ENCODE measurements at places on chromosomes 7 and 10.

GRCh38 chr10:25867321-25867720, 66.7 kb upstream of the MYO3A start:
- no peak for DNase-seq

- no peak for DNase-seq
Measured at GRCh38 chr10:7318836-7319235, 92.0 kb downstream of the SFMBT2 start.

DNA sequence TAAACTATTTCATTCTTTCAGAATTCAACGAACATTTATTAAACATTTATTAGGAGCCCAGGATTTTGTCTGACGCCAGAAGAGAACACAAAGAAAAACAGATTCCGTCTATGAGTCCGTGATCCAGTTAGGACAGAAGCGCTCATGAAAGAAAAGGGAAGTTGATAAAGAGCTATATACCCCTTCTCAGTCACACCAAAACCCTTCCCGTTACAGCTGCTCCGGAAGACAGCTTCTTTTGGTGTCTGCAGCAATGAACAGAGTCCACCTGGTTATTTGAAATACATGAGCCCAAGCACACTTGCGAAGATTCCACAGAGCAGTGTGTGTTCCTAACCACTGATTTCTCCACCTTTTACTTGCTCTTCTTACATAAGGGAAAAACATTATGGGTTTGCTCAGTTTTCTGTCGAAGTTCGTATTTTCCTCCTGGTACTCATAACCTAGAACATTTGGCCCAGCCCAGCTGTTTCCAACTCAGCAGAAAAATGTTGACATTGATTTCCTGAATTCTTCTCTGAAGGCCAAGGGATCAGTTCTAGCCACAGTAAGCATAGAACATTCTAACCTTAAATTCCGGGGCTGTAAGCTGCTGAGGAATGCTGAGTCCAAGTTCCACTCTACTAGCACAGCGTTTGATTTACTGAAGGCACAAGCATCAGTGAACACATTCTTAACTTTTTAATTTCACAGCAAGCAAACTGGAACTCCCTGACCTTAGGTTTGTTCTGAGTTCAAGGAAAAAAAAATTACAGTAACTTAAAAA, 206.5 kb downstream of the SORCS1 start:
- no peak for DNase-seq

GRCh38 chr10:10830293-10830986, 187.2 kb upstream of the CELF2 start:
- no peak for DNase-seq

- DNase-seq = no peak
Measured at GRCh38 chr10:66931949-66932343, 6.1 kb downstream of the LRRTM3 start.

DNA sequence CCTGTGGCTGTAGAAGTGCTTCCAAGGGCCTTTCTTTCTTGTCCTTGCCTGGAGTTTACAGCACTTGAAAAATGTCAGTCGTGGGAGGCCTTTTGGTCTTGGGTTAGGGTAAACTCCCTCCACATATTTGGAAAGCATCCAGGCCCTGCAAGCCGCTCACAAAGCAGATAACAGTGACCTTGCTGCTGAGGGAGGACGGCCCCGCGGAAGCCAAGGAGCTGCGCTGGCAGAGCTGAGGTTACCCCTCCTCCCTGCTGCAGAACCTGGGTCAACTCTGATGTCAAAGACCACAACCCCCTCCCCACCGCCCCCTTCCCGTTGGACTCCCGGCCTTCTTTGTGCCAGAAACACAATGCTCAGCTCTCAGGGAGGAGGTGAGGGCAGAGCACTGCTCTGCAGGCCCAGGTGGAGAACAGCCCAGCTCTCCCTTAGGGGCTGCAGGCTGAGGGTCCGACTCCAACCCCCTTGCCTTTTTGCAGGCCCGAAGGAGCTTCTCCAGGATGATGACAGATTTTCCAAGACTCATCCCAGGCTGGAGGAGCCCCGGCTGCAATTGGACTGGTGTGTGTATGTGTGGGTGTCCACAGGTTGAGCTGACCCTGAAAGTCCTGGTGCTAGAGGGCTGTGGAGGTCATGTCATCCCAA, 957.6 kb upstream of the ZNF722 start:
- DNase-seq = no peak

DNA sequence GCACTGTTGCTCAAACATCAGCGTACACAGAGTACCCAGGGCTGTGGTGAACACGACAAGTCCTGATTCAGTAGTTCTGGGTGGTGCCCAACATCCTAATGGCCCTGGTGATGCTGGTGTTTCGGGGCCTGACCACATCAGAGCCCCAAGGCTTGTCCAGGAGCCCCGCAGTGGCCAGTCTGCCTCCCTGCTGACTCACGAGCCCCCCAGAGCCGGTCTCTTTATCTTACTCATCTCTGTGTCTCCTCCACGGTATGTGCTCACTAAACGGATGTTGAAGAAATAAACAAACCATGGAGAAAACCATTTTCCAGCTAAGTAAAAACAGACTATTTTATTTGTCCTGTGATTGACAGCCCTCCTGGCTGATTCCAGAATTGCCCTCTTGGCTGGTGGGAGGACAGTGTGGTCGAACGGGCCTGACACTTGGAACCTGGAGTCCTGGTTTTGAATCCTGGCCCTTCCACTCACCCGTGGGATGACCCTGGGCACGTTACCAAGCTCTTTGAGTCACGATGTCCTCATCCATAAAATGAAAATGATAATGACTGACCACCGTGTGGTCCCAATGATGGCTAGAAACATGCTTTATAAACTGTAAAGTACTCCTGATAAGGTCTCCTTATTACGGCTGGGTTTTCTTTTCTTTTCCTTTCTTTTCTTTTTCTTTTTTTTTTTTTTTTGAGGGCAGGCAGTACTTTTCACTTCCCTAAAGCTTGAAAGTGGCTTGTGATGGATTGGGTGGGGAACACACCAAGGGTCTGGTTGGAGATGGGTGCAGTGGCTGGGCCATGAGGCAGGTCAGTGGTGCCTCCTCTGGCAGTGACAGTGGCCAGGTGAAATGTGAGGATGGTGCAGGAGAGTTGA, 5.7 kb downstream of the HIP1 start:
- no peak for DNase-seq

DNA sequence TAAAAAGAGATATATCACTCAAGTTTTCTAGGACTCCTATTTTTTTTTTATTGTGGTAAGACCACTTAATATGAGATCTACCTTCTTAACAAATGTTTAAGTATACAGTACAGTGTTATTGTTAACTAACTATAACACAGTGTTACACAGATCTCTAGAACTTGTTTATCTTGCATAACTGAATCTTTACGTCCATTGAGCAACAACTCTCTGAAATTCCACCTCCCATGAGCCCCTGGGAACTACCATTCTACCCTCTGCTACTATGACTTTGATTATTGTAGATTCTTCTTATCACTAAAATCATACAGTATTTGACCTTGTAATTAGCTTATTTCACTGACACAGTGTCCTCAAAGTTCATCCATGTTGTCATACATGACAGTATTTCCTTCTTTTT, 22.5 kb upstream of the REEP3 start:
- DNase-seq = no peak

GRCh38 chr7:152076324-152076821, 50.9 kb downstream of the GALNT11 start:
- DNase-seq = peak; percentile 1

GRCh38 chr10:14564268-14564744, 210.4 kb downstream of the FAM107B start:
- peak; percentile 81 for DNase-seq

DNA sequence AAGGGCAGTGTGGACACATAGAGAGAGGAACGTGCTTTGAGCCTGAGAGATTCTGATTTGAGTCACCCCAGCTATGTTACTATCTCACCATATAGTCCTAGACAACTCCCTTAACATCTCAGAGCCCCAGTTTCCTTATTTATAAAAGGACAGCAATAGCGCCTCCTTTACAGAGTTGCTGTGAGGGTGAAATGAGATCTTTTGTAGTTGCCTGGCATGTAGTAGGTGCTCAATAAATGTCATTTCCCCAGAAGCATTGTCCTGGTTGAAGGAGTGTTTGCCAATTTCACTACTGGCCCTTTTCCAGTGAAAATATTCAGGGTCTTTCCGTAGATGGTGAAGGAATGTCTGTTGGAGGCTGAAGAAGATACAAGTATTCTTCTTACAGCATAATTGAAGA, 51.3 kb upstream of the FAM180A start:
- DNase-seq = no peak

GRCh38 chr7:46955531-46955930, 626.4 kb downstream of the TNS3 start:
- no peak for DNase-seq

GRCh38 chr7:24135003-24135817, 148.8 kb upstream of the NPY start:
- DNase-seq = no peak

- DNase-seq = no peak
Measured at GRCh38 chr7:55363386-55364170, 1.6 kb upstream of the LANCL2 start.

Data from CD4-positive, alpha-beta T cell treated with Interleukin-12 subunit alpha and Interleukin-12 subunit beta, for 1 hour (primary cell).